ENCODE measurements at places on chromosomes 3 and 15.

- DNase-seq = no peak
These were observed 260.2 kb downstream of the KLF13 start for GRCh38 chr15:31586841-31587240.

GRCh38 chr3:64028754-64029153 is 5.5 kb upstream of the PSMD6 start:
- DNase-seq = no peak

GRCh38 chr3:197490098-197491058 is 65.4 kb downstream of the BDH1 start:
- DNase-seq = no peak

DNA sequence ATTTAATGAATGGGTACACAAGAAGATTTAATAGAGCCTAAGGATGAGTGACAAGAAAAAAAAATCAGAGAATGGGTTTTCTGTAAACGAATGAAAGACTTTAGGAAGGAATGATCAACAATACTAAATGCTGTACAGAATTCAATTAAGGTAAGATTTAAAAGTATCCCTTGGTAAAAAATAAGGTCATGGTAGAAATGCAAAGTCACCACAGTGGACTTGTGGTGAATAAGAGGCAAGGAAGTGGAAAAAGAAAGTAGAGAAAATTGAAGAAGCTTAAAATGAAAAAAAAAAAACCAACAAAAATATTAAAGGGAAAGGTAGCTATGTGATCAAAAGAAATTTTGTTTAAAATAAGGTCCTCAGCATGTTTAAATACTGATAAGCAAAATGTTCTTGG is 82.4 kb downstream of the PLSCR2 start:
- no peak for DNase-seq
